ENCODE measurements at places on chromosomes 12 and 14. TPM values are rescaled to one million over a fixed set of nuclear protein-coding genes. Genes with fewer than 3 reads are reported as not detected.

GRCh38 chr14:25090256-25090655, 40.3 kb upstream of the STXBP6 start:
- no peak for DNase-seq

GRCh38 chr12:83040339-83040738, 353.6 kb downstream of the TMTC2 start:
- no peak for DNase-seq

- no peak for DNase-seq
These were observed 176.4 kb upstream of the TMTC1 start for GRCh38 chr12:29960122-29960521.

DNA sequence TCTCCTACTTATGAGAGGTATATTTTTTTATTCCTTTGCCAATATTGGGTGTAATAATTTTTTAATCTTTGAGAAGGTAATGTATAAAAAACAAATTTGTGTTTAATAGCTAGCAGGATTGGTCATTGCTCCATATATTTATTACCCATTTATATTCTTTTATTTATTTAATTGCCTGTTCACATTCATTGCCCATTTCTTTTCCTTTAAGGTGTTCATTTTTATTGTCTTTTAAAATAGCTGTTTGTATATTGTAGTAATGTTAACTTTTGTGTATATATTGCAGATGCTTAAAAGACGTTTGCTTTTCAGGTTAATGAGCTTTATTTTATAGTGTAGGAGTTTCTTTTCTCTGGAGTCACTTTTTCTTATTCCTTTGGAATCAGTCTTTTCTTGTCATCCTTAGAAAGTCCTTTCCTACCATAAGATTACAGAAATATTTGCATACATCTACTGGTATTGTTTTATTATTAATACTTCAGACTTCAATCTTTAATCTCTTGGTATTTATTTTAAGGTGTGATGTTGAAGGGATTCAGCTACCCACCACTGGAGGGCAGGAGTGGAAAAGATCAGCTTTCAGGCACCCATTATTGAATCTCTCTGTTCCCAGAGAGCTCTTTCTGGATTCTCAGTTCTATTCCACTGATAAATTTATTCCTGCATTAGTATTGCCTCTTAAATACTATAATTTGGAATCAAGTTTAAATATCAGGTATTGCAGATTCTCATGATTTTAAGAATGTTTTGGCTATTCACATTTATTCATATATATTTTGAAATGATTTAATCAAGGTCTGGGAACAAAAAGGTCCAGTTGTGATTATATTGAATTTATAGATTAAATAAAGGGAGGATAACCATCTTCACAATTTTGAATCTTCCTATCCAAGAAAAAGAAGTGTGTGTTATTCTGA, 17.3 kb downstream of the PPM1A start:
- DNase-seq = no peak

- DNase-seq = no peak
These were observed 39.1 kb upstream of the NAP1L1 start for GRCh38 chr12:76123259-76124212.

DNA sequence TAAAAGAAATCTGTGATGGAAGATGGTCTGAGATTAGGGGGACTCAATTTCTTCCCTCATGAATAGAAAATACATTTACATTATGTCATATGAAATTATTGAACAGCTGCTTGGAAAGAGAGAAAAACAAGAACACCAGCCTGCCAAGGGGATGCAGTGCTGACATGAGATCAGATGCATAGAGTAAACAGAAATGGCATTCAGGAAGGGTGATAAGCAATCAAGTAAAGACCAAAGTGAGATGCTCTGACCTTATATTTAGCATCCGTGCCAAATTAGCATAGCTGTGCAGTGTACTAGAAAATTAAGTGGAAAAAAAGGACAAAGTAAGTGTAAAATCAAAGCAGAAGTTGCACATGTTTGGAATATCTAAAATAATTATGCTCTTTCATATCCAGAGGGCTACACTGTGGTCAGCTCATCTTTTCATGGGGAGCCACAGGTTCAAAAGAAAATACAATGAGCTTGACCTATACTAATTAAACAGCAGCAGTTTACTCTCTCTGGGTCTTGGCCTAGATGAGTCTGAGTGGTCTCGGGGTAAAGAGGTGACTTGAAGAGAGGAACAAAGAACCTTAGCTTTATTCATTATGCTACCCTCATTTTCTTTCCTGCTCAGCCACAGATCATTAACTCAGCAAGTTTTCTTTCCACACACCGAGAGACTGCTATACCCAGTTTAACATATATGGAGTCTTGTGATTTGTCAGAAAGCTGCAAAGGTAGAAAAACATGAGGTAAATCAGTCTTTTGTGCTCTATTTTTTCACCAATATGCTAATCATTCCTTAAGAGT, 359.4 kb upstream of the FOXG1 start:
- peak; percentile 20 for DNase-seq

- DNase-seq = peak; percentile 96
These were observed at the start of gene PPP1CC for GRCh38 chr12:110742718-110743570. TSS of gene PPP1CC (minus strand) at chr12:110742891. CDS start at chr12:110742707, 184 bp downstream.

The SLC25A21 gene
- polyA plus RNA-seq = 3.3 TPM

The SLC7A8 gene
- polyA plus RNA-seq = 103 TPM

DNA sequence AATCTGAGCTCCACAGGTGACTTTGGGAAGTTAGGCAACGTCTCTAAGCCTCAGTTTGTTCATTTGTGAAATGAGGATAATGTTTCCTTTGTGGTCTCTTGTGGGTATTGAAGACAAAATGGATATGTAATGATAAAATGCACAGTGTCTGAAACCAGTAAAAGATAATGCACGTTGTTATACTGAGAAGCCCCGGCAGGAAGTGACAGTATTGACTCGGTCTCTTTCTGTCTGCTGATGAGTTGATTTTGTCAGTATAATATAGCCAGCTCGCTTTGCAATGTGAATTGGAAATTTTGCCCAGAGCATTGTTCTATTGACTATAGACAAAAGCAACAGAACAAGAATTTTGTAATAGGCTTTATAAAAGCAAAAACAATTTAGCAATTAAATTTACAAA, 49.2 kb upstream of the SLC38A1 start:
- no peak for DNase-seq

The RHEBL1 gene
- polyA plus RNA-seq = 2.0 TPM

- no peak for DNase-seq
These were observed 53.3 kb upstream of the ETV6 start for GRCh38 chr12:11596141-11596540.

The ERC1 gene
- 33.7 TPM for polyA plus RNA-seq

All from renal pelvis (tissue), 12 donors.